ENCODE measurements at places on chromosomes 12 and 14.

- DNase-seq, result no peak
These were observed 37.5 kb downstream of the ZFC3H1 start for GRCh38 chr12:71626098-71626497.

- no peak for DNase-seq
These were observed 201.3 kb downstream of the TTC7B start for GRCh38 chr14:90614696-90615516.

DNA sequence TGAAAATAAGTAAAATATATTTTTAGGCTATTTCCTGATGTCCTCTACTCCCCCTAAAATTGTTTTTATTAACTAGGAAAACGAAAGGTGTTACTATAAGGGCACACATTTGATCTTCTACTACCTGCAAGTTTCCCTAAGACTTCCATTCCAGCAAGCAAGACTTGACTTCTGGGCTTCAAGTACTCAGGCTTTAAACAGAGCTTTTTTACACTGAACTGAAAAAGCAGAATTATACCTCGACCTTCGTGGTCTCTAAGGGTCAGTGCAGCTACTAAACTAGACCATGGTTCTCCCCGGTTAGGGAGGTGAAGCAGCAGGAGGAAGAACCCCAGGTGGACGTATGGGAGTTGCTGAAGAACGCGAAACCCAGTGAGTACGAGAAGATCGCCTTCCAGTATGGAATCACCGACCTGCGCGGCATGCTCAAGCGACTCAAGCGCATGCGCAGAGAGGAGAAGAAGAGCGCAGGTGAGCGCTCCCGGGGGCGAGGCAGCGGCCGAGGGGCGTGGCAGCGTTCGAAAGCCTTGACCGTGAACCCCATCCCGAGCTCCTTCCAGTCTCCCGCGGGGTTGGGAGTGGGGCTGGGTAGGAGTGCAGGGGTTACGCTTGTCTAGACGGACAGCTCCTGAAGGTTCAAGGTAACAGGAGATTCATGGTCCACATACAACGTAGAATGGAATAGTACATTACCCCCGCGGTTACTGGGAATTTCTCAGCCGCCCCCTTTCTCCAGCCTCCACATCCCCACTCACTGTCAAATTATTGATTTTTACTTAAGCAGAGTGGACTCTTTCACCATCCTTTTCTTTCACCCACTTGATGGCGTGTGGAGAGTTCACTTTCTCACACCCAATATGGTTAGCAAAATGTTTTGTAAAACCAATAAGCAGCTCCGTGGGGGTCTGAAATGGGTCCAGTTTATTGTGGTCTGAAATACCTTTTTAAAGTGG lies 47.6 kb downstream of the MYBPC1 start:
- DNase-seq, result no peak

DNA sequence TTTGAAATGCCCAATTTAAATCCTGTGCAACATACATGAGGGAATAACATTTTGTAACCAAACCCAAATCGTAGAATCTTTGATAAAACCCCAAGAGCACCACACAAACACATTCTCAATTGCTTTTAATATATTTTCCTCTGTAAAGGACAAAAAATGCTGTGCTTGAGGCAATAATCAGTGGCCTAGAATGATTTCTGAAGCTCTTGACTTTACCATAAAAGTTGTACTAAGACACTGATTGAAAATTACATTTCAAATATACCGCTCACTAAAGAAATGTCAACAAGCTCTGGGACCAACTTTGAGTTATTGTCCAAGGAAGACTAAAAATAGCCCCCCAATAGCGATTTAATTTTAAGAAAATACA lies 1.5 kb downstream of the EML5 start:
- DNase-seq, result no peak

DNA sequence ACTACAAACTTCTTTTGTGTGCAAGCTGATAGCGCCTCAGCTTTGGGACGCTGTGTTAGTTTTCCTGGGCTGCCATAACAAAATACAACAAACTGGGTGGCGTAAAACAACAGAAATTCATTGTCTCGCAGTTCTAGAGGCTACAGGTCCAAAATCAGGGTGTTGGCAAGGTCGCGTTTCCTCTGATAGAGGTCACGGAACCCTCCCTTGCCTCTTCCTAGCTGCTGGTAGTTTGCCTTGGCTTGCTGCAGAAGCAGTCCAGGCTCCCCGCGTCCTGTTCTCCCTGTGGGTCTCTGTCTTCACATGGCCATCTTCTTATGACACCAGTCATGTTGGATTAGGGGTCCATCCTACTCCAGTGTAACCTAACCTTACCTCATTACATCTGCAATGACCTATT lies 32.8 kb upstream of the PTGR2 start:
- DNase-seq, result no peak

DNA sequence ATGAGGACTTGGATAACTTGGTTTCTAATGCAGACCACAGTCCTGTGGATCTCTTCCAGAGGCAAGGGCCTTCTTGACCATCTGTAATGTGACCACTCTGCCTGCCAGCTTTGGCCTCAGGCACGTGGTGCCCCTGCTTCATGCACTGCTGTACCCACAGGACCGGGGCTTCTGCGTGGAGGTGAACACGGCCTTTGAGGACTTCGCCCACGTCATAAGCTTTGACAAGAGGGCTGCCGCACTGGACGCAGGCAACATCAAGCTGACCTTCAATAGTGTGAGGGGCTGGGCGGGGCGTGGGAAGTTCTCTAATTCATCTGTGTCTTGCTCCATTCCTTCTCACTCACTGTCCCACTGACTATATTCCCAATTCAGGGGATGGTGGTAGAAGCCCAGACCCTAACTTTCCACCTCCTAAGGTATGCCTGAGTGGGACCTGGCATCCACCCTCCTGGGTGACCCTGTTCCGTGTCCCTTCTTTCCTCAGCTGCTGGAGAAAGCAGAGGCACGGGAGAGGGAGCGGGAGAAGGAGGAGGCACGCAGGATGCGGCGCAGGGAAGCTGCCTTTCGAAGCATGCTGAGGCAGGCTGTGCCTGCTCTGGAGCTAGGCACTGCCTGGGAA lies 18.5 kb downstream of the PRPF40B start:
- DNase-seq, result no peak

DNA sequence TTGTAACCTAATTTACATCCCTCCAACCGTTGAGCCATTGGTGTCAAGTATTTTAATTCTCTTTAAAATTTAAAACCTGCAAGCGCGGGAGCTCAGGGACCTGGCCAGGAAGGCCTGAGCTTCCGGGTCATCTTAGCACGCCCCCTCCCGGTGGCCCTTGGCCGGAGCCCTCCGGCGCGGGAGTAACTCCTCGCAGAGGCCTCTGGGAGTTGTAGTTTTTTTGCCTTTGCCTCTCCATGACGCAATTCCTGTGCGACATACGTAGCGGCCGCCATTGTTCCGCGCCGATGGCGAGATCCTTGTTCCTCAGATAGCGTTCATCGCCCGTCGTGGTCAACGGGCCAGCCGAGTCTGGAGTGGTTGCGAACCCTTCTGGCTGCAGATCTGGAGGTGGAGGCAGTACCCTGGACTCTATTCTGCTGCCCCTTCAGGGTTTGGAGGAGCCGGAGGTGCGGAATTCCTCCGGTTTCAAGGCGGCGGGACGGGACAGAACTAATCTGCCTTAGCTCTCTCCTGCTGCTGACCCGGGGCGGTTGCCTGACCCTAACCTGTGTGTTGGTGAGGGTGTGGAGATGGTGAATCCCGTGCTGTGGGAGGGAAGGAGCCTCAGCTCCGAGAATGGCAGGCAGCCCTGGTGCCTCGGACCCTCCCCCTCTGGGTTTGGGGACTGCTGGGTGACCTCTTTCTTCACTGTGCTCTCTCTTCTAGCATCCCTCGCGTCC lies at the start of gene ZNF268:
Gene ZNF268 (plus strand): TSS at position 258 of the 722 bp plus-strand sequence. CDS start 503 bp downstream, outside the sequence.
- peak; percentile 81 for DNase-seq
